Thoracic aorta (tissue), 2 donors: ENCODE measurements at places on chromosomes 1 and 21. TPM values are rescaled to one million over a fixed set of nuclear protein-coding genes. Genes with fewer than 3 reads are reported as not detected.

- H3K4me1 ChIP-seq, result peaks cover 22% of the 10 kb centered on the region
- no peaks in the 10 kb centered on the region for H3K27me3 ChIP-seq
- no peak for DNase-seq
- no peak overlapping the region for H3K4me3 ChIP-seq
- H3K27ac ChIP-seq, result no peak overlapping the region
- no peaks in the 10 kb centered on the region for H3K36me3 ChIP-seq
Observed at GRCh38 chr1:117612517-117613248, 6.8 kb downstream of the TENT5C start.

GRCh38 chr1:152811671-152812070, at the start of gene LCE1B:
Gene LCE1B, plus strand, starts transcription at chr1:152811971. Its CDS starts 476 bp downstream, at chr1:152812447.
- no peaks in the 10 kb centered on the region for H3K27me3 ChIP-seq
- no peak within 1 kb of the TSS for H3K27ac ChIP-seq
- no peaks in the 10 kb centered on the region for H3K4me1 ChIP-seq

Gene SERPINC1
- not detected for total RNA-seq

Gene IGSF5
- total RNA-seq, result not detected
